ENCODE measurements at places on chromosomes 4 and X. TPM values are rescaled to one million over a fixed set of nuclear protein-coding genes. Genes with fewer than 3 reads are reported as not detected.

The SCD5 gene
- total RNA-seq: not detected

The FRAS1 gene
- total RNA-seq: 22.5 TPM

- no peak for DNase-seq
These were observed 13.3 kb downstream of the SHOX start for GRCh38 chrX:643911-644303.

GRCh38 chrX:130386408-130386808 is 934 bp upstream of the GPR119 start:
- DNase-seq: peak; percentile 44

DNA sequence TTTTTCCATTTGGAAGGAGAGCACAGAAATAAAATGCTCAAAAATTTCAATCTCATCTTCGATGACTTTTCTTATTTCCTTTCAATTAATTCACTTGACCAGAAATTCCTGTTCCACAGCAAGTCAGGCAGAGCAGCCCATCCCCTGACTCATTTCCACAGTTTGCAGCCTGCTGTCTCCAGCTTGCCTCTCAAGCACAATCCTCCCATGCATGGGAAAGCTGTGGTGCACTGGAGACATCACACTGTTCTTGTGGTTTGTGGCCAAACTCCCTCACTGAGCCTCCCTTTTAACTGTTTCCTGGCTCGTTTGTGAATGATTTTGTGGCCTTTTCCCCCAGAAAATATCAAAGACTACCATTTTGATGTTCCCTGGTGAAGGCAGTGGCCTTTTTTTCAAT is 114.0 kb upstream of the ENPEP start:
- DNase-seq: no peak

GRCh38 chr4:88441696-88442095 is 15.2 kb upstream of the HERC5 start:
- DNase-seq: no peak

Measured in HepG2 (cell line).